ENCODE measurements at places on chromosomes 7 and 10.

DNA sequence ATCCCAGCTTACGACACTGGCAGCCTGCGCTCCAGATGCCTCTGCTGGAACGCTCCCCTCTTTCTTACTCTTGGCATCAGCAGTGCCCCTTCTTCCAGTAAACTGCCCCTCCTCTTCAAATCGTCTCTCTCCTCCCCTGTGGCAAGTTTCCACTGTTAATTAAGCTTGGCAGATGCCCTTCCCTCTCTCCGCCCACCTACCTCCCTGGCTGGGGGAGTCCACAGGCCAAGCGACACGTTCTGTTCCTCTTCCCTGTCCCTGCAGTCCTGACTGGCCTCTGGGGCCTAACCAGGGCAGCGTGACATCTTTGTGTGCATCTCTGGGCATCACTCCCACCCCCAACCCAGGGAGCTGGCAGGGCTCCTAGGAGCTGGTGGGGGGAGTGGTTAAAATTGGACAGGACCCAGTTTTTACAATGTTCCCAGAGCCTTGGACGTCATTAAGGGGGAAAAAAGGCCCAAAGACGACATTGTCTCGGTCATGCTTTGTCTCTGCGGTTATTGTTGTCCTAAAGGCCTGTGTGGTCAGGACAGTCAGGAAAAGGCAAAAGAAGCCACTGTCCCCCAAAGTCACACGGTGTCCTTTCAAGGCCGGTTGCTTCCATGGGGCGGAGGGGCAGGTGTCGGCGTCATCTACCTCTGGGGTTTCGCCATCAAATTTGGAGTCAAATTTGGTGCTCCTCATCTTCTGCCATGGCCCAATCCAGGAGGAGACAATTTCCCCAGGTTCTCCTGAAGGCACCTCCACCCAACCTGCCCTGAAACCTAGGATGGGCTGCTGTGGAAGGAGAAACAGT lies 54.2 kb downstream of the DLG5 start:
- peak; percentile 63 for DNase-seq

DNA sequence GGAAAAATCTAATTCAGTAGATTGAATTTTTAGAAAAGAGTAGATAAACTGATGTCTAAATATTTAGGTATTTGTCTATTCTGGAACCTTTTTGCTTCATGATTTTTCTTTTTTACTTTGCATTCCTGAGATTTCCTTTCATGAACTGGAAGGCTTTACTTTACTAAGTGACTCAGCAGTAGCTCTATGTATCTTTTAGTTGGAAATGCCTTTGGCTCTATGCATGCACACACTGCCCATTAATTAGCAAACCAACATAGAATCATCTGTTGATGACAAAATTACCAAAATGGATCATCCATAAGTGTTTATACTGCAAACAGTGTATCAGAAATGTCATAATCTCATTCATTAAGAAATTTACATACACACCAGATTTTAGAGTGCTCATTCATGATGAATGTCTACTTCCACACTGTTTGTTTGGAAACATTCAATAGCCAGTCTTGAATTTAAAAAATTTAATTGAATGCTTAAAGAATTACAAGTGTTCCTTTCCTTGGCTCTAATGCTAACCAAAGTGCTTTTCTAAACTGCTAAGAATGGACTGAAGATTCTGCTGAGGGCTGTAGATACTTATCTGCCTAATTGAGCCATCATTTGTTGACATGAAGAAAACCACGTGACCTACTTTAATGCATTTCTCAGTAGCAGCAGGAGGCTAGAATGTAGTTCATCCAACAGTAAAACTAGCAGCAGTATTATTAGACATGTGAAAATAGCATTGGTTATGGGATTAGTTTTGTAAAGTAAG lies 282.0 kb downstream of the ADK start:
- DNase-seq, result peak; percentile 27

DNA sequence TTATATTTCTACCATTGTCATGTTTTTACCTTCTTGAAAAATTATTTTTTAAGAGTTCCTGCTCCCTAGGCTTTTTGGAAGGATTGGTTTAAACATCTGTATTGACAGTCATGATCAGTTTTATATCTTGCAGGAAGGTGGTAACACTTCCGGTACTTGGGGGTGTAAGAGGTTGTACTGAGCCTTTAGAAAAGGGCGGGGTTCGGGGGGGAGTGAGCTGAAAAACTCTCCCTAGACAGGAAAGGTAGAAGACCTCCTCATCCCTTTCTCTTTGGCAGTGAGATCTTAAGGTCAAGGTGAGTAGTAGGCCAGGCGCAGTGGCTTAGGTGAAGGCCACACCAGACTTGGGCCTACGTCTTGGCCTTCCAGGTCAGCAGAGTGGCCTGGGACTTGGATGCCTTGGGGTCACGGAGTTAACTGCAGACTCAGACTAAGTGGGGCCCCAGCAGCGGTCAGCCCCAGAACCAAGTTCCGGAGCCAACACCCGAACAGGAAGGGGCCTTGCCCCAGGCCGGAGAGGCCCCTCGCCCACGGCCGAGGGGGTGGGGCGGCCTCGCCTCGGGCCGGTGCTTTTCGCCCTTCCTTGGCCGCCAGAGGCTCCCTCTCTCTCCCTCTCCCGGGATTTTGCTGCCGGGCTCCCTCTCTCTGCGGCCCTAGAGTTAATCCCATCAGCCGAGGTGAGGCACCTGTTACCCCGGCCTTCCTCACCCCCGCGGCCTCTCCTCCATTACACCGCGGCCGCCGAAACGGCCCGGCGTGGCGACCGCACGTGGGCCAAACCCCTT lies at the start of gene PPP1R9A:
Gene PPP1R9A (plus strand): TSS at position 569 of the 785 bp plus-strand sequence. CDS start 2,520 bp downstream, outside the sequence.
- peak; percentile 6 for DNase-seq

DNA sequence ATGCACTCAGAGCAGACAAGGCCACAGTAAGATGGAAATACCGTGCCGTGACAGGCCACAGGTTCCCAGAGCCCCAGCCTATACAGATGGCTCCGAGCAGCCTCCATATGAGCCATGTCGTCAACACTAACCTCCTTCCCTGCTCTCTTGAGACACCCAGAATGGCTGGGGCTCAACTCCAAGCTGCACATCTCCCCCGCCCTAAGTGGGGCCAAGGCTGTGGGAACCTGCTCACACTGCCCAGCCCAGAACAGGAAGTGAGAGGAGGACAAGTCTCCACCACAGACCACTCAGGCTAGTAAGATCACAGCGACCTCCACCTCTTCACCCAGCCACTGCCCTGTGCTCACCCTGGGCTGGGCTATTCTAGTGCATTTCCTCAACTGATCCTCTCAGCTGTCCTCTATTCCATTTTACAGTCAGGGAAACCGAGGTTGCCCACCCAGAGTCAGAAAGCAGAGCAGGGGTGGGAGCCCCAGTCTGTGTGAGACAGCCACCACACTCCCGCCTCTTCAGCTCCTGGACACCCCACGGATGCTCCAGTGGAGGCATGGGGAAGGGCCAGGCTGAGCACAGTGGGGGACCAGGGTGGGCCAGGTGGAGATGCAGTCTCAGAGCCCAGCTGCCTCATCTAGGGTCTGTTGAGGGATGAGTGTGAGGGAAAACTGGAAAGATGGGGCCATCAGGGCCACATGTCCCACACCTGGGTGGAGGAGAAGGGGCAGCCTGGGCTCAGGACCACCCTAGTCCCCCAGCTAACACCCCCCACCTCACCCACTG lies 11.6 kb downstream of the GRID1 start:
- no peak for DNase-seq
